ENCODE measurements at places on chromosomes 2 and 18. TPM values are rescaled to one million over a fixed set of nuclear protein-coding genes. Genes with fewer than 3 reads are reported as not detected.

SF3B6 gene
- total RNA-seq: 123 TPM

FHL2 gene
- 109 TPM for total RNA-seq

TOGARAM2 gene
- total RNA-seq: 0.44 TPM

KCNG3 gene
- total RNA-seq: 2.1 TPM

IL36B gene
- not detected for total RNA-seq

SLC9A2 gene
- total RNA-seq: 13.4 TPM

LIPG gene
- total RNA-seq: 30.9 TPM

UCN gene
- total RNA-seq: 2.8 TPM

- no peak for DNase-seq
These were observed 716 bp downstream of the CALCRL start for GRCh38 chr2:187447336-187447735.

- DNase-seq: peak; percentile 50
These were observed 62.8 kb upstream of the NEUROD1 start for GRCh38 chr2:181742922-181743722.

- DNase-seq: no peak
These were observed 354.9 kb upstream of the CDH20 start for GRCh38 chr18:60978338-60978737.

GRCh38 chr2:215059724-215060123 lies 78.7 kb downstream of the ABCA12 start:
- DNase-seq: no peak

- no peak for DNase-seq
These were observed 314.8 kb upstream of the SALL3 start for GRCh38 chr18:78664848-78665247.

GRCh38 chr2:106890606-106891005 lies 4.6 kb upstream of the ST6GAL2 start:
- no peak for DNase-seq

DNA sequence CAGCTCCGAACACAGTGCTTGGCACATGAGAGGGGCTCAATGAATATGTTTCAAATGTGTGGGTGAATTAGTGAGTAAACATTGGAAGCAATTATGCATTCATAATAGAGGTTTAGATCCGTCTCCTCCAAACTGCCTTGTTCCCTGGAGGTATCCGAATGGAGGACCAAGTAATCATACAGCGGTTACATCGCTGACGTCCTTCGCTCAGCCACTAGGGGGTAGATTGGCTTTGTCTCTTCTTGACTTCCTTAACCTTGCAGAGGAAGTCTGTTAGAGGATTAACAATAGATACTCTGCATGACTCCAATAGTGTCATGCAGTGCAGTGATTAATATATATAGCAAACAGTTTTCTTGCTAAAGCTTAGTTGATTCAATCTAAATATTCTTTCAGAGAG lies 517.0 kb downstream of the PTPRM start:
- DNase-seq: no peak

GRCh38 chr18:36610661-36611060 lies 218.1 kb downstream of the TPGS2 start:
- DNase-seq: no peak

DNA sequence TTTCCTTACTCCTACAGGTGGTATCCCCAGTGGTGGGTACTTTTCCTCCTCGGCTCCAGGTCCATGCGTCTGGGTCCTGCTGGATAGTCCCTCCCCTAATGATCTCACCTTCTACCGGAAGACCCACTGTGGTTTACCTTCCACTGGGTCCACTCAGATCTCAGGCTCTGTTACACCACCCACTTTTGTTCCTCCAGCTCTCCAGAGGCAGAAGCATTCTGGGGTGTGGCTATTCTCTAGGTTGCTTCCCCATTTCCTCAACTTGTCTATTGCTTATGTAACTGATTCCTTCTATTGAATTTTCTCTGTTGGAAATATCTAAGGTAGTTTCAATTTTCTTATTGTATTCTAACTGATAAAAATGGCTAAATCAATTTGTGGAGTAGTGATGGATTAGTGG lies 87.6 kb upstream of the GALNT5 start:
- DNase-seq: no peak

GRCh38 chr2:23241611-23242245 lies 143.3 kb upstream of the KLHL29 start:
- no peak for DNase-seq

DNA sequence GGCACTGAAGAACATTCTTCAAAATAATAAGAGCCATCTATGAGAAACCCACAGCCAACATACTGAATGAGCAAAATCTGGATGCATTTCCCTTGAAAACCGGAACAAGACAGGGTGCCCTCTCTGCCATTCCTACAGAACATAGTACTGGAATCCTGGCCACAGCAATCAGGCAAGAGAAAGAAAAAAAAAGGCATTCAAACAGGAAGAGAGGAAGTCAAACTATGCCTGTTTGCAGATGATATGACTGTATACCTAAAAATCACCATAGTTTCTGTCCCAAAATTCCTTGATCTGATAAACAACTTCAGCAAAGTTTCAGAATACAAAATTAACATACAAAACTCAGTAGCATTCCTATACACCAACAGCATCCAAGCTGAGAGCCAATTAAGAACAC lies 119.5 kb upstream of the PARD3B start:
- DNase-seq: no peak

DNA sequence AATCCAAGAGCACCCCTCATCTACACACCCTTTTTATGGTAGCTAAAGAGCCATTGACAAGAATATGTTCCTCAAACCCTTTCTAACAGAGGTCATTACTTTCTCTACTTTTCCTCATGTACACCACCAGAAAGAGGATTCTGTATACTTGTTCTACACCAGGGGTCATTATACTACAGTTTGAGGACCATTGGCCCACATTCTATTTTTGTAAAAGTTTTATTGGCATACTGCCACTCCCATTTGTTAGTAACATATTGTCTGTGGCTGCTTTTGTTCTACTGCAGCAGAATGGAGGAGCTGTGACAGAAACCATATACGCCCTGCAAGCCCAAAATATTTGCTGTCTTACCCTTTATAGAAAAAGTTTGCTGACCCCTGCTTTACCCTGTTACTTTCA lies 14.3 kb downstream of the HTR2B start:
- no peak for DNase-seq

- DNase-seq: peak; percentile 67
These were observed 201.8 kb downstream of the ZFP36L2 start for GRCh38 chr2:43024515-43025011.

- no peak for DNase-seq
These were observed 2.1 kb downstream of the ERICH2 start for GRCh38 chr2:170772295-170772694.

DNA sequence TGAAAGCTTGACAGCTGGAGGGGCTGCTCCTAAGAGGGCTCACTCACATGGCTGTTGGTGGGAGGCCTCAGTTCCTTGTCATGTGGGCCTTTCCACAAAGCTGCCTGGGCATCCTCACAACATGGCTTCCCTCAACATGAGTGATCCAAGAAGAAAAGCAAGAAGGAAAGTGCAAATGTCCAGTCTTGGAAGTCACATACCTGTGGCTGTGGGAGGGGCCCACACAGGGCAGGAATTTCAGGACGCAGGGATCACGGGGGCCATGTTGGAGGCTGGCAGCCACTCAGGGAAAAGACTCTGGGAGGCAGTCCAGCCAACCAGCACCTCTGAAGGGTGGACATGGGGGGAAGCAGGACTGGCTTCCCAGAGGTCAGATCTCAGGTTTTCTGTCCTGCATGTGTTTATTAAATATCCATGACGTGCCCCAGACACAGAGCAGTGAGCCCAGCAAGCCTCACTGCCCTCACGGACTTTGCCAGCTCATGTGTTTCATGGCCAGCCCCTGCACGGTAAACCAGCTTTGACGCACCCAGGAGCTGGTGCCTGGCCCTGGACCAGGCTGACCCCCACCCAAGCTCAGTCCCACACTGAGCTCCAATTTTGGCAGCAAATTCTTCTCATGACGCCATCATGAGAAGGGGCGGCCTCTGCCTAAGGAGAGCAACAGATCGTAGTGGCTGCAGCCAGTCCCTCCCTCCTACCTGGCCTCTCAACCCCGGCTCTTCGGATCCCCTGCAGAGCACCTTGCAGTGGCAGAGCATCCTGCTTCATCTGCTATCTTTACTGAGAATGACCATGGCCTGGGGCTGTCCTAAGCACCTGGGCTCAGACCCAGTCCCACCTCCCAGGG lies 34.7 kb upstream of the GPR17 start:
- DNase-seq: no peak

GRCh38 chr18:72762515-72763122 lies 105.2 kb downstream of the NETO1 start:
- peak; percentile 63 for DNase-seq

DNA sequence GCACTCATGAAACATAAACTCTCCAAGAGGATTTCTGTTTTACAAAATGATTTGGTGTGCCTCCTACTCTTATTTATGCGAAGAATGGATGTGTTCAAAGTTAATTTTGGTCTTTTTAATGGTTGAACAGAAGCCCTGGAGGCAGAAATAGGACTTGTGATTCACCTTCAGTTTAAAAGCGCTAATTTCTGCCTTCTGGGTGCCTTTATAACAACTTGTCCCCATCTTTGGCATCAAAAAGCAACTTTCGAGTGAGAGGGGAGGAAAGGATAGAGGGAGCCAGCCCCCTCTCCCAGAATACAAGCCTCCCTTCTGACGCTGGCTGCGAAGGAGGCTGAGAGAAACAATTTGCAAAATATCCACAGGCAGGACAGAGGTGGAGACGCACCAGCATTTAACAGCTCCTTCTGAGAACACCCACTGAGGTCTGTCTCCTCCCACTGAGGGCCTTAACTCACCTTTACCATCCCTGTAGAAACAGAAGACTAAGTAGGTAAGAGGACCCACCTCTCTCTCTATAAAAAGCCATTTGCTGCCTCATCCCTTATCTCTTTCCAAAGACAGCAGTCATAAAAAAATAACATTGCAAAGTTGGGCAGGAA lies 24.3 kb upstream of the BCL11A start:
- DNase-seq: no peak

- DNase-seq: no peak
These were observed 47.6 kb downstream of the STK17B start for GRCh38 chr2:196123679-196124373.

DNA sequence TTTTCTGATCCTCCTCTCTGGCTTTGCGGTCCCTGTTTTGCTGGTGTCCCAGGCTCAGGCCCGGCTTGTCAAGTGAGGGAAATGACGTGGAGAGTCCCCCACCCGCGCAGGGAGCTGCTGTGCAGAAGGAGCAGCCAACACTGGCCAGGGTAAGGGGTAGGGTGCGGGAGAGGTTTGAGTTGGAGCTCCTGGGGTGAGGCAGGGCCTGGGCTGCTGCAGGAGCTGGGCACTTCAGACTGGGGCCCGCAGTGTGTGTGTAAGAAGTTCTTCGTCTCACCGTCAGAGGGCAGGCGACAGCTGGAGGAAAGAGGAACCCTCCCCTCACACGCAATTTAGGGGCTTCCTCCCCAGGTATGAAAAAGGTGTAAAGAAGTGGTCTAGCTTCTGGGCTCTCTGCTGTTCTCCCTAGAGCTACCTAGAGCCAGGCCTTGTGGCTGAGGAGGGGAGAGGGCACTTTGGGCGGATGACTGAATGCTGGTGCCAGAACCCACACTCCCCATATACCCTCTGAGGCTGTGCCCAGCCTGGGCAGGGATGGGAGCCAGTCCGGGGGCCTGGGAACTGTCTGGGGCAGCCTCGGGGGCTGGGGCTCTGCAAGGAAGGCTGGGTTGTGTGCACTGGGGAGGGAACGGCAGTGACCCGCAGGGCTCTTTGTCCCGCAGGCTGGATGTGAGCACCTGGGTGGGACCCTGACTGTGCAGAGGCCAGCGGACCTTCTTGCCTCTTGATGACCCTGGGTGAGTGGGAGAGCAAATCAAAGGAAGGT lies 11.8 kb downstream of the CELF4 start:
- no peak for DNase-seq

GRCh38 chr2:176473851-176474250 lies 204.6 kb downstream of the MTX2 start:
- DNase-seq: no peak

DNA sequence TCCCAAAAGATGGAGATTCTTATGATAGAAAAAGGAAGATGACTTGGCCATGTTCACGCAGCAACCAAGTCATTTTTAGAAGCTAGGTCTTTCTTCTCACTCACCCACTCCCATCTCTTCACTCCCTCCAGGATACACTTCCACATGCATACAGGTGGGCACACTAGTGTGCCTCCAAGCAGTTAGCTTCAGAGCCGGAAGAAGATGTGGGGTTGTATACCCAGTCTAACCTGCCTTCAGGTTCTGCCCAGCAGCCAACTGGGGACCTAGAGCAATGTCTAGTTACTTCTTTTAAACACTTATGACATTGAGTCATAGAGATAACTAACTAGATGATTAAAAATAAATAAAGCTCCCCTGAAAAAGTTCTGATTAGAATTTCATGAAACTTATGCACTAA lies 21.8 kb upstream of the TANK start:
- no peak for DNase-seq

DNA sequence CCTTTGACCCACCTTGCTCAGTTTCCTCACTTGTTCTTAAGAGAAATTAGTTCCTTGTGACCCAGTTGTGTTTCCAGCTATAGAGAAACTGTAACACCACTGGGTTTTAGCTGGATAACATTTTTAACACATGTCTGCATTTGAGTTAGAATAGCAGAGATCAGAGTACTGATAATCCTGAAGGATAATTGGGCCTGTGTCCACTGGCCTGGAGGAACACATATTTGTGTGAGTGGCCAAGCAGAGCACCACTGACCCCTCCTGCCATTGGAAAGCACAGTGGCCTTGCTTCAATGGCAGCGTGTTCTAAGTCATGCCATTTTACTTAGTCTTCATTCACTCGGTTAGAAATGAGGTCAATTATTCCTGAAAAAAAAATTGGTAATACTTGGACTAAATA lies 42.6 kb downstream of the PKP4 start:
- no peak for DNase-seq

DNA sequence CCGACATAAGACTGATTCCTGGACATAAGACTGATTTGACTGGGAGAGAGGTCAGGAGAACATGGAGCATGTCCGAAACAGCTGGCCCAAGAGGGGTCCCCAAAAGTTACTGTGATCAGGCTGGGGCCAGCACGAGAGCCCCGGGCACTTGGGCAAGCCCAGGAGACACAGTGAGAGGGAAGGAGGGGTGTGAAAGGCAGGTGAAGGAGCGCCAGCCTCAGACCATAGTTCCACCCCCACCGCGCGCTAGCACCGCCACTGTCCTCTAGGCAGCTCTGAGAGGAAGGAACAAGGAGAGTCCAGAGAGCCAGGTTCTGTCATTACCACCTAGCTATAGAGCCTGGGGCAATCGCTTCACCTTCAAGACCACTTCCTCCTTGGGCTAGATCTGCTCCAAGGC lies 78.2 kb upstream of the DAPL1 start:
- DNase-seq: no peak

DNA sequence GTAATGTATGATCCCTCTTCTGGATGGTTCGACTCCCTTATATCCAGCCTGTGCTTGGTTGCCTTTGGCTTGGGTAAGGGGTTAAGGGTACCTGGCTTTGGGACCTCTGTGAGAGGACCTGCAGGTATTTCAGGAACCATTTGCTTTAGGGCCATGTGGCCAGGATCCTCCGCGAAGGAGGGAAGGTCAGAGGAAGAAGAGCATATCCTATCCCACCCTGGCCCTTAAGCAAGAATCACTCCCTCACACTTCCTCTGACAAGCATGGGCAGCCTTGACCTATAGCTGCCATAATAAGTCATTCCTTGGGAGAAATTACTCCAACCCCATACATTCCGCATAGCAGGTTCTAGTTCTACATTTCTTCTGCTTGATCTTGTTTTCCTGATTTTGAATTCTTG lies 59.1 kb upstream of the TXNDC2 start:
- no peak for DNase-seq

GRCh38 chr2:64987956-64988419 lies 1.2 kb upstream of the SLC1A4 start:
- no peak for DNase-seq

All from PC-9 (cell line).